Stimulated activated CD8-positive, alpha-beta memory T cell treated with anti-CD3 and anti-CD28 coated beads, Interleukin-2, amount 100 ng/mL, for 1 hour (primary cell): ENCODE measurements at places on chromosomes 1 and 21.

DNA sequence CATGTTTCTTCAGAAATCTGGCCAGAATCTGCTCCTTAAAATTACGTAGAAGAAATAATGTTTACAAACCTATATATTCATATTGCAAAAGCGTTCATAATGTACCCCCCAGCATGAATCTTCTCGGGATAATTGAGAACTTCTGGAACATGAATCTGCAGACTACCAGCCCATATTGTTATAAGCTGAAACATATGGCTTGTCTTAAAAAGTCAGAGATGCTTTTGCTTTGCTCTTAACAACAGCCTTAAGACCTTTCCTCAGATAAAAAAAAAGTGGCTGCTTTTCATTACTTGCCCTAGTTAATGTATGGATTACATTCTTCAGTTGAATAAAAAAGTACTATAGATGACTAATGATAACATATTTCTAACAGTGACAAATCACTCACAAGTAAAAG, 15.0 kb upstream of the ZZZ3 start:
- DNase-seq: no peak

DNA sequence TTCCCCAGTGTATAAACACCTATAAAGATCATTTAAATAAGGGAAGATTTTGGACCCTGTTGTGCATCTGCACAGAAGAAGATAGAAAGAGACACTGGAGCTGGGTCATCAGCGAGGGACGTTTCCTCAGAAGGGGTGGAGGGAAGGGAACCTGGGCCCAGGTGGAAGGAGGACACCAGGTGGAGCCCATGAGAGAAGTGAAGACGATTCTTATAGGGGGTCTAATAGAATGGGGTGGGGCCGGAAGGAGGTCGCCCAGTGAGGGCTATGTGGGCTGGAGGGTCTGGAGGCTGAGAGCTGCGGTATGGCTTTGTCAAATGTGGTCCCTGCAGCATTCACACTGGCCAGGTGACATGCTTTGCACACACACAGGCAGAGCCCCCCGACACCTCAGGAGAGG, 13.7 kb downstream of the KIRREL1 start:
- DNase-seq: no peak

GRCh38 chr1:115283681-115284146, 54.3 kb downstream of the NGF start:
- DNase-seq: no peak

GRCh38 chr1:241181471-241181870, 175.5 kb downstream of the RGS7 start:
- no peak for DNase-seq

GRCh38 chr1:6180707-6181311, 688 bp upstream of the CHD5 start:
- DNase-seq: no peak

GRCh38 chr1:77424236-77424635, 142.4 kb downstream of the AK5 start:
- no peak for DNase-seq

DNA sequence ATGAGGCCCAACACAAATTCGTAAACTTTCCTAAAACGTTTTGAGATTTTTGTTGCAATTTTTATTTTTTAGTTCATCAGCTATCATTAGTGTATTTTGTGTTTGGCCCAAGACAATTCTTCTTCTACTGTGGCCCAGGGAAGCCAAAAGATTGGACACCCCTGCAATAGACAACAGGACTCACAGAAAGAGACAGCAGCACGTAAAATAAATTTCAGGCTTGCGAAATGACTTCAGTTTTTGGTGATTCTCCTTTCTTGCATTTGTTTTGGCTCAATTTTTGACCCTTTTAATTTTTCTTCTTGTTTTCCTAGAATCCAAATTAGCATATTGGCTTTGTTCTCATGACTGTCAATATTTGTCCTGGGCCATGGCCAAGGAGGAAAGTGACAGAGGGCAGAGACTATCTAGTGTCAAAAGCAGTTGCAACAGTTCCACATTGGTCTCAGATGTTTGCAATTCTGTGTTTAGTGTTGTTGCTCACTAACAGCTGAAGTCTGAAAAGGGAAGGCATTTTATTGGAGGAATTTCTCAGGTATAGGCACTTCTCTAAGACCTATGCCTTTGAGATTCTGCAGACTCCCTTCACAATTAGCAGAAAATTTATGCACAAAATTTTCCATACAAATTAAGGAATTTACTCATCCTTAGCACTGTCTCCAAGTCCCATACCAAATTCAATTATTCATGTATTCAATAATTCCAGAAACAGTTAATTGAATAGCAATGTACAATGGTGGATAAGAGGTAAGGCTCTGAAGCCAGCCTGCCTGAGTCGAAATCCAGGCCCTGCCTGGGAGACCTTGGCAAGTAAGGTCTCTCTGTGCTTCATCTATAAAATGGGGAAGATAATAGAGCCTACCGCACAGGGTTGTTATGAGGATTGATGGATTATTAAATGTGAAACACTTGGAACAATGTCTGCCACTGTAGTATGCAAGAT, 160.9 kb upstream of the IVNS1ABP start:
- DNase-seq: no peak

DNA sequence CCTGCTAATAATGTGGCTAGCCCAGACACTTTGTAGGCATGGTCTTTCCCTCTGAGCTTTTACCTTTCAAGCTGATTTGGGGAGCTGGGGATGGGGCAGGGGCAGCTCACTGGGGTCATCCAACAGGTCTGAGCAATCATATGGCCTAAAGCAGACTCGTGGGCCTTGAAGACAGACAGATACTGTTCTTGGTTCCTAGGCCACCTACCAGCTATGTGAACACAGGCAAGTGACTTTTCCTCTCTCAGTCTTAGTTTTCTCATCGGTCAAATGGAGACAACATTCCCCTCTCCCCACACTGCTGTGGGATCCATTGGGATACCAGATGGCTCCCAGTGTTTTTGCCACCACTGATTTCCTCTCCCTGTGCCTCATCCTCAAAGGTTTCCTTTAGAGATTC, 181.8 kb downstream of the RRAGC start:
- no peak for DNase-seq

GRCh38 chr1:21655748-21656147, 13.4 kb downstream of the RAP1GAP start:
- DNase-seq: no peak

GRCh38 chr1:156844102-156844501, 14.8 kb downstream of the INSRR start:
- DNase-seq: no peak

DNA sequence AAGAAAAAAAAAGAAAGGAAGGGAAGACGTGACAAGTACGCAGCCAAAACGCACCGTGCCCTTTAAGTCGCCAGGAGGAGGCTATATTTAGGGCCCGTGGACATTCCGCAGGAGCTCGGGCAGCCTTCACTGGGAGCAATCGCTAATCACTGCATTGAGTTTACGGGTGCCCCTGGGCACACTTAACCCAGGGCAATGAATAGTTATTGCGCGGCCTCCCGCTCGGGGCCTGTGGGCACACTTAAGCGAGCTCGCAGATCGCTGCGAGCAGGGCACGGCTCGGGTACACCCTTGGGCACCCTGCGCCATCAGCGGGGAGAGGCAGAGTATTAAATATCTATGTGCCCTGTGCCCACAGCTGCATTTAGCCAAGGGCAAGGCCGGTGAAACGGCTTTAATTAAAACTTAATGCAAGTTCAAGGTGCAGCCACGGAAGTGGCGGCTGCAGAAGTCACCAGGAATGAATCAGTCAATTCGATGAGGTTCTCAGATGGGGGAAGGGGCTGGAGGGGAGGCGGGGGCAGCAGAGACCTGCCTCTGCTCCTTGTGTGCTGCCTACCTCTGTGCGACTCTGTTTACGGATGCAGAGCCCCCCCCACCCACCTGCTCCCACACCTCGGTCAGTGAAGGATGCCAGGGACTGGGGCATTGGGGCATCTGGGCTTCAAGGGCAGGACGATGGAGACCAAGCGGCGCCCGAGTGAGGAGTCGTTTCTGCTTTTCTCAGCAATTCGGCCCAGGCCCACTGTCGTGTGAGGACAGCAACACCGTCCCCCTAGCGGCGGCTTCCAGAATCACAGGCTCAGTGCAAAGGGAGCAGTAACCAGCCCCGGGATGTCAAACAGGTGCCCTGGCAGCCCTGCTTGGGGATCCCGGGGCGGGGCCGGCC, 51.8 kb upstream of the TARDBP start:
- DNase-seq: peak; percentile 43

- no peak for DNase-seq
Observed at GRCh38 chr1:226723657-226724532, 15.2 kb downstream of the ITPKB start.

DNA sequence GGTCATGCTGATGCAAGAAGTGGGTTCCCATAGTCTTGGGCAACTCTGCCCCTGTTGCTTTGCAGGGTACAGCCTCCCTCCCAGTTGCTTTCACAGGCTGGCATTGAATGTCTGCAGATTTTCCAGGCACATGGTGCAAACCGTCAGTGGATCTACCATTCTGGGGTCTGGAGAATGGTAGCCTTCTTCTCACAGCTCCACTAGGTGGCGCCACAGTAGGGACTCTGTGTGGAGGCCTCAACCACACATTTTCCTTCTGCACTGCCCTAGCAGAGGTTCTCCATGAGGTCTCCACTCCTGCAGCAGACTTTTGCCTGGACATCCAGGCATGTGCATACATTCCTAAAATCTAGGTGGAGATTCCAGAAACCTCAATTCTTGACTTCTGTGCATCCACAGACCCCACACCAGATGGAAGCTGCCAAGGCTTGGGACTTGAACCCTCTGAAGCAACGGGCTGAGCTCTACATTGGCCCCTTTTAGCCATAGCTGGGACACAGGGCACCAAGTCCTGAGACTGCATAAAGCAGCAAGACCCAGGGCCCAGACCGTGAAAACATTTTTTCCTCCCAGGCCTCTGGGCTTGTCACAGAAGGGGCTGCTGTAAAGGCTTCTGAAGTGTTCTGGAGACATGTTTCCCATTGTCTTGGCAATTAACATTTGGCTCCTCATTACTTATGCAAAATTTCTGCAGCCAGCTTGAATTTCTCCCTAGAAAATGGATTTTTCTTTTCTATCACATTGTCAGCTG, 466.2 kb upstream of the PBX1 start:
- no peak for DNase-seq

GRCh38 chr21:18529254-18529653, 125.7 kb upstream of the TMPRSS15 start:
- DNase-seq: no peak
